Stimulated activated CD8-positive, alpha-beta memory T cell treated with anti-CD3 and anti-CD28 coated beads, Interleukin-2, amount 100 ng/mL, for 1 hour (primary cell): ENCODE measurements at places on chromosomes 5 and 9.

GRCh38 chr9:93820667-93821306 lies 134.4 kb downstream of the BARX1 start:
- DNase-seq, result no peak

DNA sequence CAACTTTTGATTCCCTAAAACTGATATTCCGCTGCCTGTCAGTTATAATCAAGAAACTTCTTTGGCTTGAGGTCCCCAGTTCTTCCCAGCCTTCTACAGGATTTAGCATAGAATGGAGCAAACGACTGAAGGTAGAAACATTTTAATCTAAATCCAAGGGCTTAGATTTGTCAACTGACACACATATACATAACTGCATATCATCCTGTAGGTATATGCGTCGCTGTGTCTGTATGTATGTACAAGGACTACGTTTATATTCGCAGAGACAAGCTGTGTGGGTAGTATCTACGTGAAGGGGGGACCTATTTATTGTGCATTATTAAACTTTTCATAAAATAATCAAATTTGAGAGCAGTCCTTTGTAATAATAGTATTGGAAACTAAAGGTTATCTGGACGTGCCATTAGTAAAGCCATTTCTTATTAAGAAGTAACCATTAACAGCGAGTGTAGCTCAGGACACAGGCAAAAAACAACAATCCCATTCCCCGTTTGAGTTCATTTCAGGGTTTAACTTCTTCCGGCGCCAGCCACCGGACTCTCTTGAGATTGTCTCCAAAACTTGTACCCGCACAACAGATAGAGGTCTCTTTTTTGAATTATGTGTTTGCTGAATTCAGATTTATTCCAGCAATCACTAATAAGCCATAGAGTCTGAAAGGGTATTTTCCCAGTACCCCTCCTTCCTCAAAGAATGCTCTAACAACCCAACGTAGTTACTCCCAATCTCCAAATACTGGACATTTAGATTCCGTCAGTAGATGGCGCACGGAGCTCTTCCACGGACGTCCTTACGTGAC lies 2.1 kb upstream of the MLLT3 start:
- peak; percentile 16 for DNase-seq

DNA sequence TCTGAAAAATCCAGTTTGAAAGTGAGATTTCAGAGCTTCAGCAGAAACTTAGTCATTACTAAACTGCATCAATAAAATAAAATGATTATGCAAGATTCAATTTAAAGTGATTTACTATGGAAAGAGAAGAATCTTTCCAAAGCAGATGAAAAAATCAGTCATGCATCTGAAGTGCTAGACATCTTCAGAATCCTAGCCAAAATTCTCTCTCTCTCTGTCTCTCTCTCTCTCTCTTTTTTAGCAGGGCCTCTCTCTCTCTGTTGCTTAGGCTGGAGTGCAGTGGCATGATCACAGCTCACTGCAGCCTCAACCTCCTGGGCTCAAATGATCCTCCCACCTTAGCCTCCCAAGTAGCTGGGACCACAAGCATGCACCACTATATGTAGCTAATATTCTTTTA lies 18.2 kb upstream of the UBLCP1 start:
- no peak for DNase-seq

- DNase-seq, result peak; percentile 22
Observed at GRCh38 chr9:105127863-105128220, 116.6 kb upstream of the SLC44A1 start.

- DNase-seq, result no peak
Observed at GRCh38 chr5:87526131-87526530, 113.4 kb upstream of the CCNH start.

DNA sequence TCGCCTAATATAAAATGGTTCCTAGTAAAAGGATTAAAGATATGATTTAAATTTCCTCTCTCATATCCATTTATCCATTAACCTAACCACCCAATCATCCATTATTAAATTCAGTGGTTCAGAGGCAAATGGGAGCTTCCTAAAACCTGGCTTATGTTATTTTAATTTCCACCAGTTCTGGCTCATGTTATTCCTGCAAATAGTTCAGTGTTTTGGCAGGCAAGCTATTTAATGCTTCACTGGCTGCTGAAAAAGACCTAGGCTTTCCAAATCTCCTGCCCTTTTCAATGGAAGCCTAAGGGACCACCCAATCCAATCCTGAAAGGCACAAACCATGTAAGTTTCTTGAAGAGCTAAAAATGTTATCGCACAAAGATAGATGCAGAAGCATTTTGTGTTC lies 52.3 kb downstream of the POC5 start:
- DNase-seq, result no peak

GRCh38 chr5:72170101-72170500 lies 62.8 kb downstream of the MAP1B start:
- DNase-seq, result no peak

DNA sequence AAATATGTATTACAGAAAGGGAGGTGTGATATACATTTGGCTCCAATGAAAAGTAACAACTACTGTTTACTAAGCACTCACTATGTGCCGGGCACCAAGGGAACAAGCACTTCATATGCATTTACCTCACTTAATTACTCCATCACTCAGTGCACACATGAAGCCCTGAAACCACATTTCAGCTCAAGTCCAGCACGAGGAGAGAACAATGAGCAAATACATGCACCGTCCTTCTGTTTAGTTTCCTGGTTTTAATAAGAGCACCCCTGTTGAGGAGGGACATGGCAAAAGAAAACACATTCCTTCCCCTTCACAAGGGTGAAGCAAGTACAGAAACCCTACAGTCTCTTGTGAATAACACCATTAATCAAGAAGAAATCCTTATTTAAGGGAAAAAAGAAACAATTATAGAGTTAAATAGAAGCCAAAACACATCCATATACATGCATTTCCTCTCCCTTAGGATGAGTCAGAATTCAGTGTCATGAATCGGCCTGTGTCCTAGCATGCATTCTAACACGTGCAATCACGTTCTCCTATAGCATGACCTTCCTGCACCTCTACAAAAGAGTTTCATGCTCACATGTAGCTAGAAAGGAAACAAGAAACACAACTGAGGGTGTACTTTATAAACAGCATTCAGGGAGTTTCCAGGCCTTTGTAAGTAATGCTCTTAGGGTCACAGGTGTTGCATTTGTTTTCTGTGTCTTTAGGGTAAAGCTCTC lies 411.6 kb downstream of the BNC2 start:
- DNase-seq, result no peak

GRCh38 chr9:136587145-136587943 lies 41.5 kb upstream of the NOTCH1 start:
- DNase-seq, result no peak

DNA sequence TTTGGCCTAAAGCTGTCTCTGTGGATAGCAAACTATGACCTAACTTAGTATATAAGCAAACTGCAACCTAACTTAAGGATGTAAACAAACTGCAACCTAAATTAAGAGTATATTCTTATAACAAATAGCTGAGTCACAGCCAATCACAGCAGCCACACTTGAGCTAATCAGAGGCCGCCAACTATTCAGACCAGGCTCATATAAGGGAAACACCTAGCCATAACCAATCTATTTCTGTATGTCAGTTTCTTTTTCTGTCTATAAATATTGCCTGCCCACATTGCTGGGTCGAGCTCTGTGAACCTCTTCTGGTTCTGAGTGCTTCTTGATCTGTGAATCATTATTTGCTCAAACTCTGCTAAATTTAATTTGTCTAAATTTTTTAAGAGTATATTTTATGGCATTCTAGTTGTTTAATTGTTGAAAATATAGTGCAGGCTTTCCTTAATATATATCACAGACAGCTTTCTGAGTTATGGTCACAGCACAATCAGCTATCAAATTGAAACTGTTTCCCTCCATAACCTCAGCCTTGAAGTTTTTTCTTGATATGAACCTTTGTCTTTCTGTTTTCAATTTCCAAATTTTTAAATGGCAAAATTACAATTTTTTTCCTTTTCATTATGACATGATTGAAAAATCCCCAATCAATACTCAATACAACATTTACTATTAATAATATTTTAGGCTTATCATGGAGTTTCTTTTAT lies 327.1 kb upstream of the NUDT12 start:
- DNase-seq, result no peak

- no peak for DNase-seq
Observed at GRCh38 chr5:180486636-180487149, 7.5 kb upstream of the CNOT6 start.

- no peak for DNase-seq
Observed at GRCh38 chr9:114086009-114086408, 7.9 kb upstream of the AMBP start.

DNA sequence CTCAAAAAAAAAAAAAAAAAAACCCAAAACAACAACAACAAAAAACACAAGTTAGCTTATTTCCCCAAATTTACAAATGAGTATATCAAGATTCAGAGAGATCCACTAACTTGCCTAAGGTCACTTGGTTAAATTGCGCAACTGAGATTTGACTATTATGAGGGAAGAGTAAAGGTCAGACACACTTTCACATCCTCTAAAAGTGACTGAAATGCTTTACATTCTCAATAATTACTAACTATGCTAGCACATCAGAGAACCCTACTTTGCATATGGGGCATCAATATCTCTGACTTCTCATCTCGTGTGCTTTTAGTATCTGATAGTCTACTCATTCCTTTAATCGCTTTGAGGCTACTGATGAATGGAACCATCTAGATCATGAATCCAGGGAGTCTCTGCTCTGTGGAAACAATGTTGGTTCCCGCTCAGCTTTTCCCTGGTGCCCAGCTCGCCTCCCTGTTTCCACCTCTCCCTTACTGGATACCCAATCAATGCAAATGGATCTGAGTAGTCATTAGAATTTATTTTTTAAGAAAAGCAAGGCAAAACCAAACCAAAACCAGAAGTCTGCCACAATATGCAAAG lies 182.1 kb upstream of the TRIM32 start:
- no peak for DNase-seq

DNA sequence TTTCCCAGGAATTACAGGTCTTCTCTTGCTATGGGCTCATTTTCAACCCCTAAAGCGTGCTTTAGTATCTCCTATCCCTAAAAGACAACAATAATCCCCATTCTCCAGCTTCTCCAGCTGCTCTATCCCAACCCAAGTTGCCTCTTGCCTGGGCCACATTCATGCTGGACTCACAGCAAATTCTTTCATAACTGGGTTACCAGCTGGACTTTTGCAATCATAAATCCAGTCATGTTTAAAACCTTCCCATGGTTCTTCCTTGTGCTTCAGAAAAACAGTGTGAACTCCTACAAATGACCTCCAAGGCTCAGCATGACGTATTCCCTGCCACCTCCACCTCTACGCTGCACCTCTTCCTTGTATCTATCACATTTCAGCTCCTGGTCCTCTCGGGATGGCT lies 346.9 kb downstream of the GADD45G start:
- no peak for DNase-seq

GRCh38 chr5:100493996-100494395 lies 41.2 kb upstream of the FAM174A start:
- DNase-seq, result no peak

- DNase-seq, result no peak
Observed at GRCh38 chr5:169988206-169988605, 7.9 kb upstream of the INSYN2B start.

GRCh38 chr5:1931604-1932231 lies 49.0 kb upstream of the IRX4 start:
- no peak for DNase-seq

DNA sequence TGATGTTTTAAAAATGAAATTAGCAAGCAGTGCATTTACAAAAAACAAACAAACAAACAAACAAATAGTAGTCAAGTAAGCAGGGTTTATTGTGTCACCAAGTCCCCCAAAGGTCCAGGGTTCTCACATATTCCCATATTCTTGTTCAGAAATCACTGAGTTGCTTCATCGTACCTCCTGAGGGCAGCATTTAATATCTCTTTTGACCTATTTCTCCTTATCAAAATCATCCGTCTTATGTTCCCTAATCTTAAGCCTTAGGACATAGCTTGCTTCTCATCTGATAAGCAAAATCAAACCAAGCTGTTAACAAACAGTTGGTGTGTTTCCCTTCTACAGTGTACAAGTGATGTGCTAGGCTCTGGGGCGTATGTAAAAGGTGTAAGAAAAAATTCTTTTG lies 109.5 kb upstream of the MAN2A1 start:
- DNase-seq, result no peak

GRCh38 chr5:75040973-75041372 lies 11.4 kb downstream of the GCNT4 start:
- DNase-seq, result no peak

GRCh38 chr9:79369676-79370075 lies 202.1 kb upstream of the TLE4 start:
- no peak for DNase-seq

DNA sequence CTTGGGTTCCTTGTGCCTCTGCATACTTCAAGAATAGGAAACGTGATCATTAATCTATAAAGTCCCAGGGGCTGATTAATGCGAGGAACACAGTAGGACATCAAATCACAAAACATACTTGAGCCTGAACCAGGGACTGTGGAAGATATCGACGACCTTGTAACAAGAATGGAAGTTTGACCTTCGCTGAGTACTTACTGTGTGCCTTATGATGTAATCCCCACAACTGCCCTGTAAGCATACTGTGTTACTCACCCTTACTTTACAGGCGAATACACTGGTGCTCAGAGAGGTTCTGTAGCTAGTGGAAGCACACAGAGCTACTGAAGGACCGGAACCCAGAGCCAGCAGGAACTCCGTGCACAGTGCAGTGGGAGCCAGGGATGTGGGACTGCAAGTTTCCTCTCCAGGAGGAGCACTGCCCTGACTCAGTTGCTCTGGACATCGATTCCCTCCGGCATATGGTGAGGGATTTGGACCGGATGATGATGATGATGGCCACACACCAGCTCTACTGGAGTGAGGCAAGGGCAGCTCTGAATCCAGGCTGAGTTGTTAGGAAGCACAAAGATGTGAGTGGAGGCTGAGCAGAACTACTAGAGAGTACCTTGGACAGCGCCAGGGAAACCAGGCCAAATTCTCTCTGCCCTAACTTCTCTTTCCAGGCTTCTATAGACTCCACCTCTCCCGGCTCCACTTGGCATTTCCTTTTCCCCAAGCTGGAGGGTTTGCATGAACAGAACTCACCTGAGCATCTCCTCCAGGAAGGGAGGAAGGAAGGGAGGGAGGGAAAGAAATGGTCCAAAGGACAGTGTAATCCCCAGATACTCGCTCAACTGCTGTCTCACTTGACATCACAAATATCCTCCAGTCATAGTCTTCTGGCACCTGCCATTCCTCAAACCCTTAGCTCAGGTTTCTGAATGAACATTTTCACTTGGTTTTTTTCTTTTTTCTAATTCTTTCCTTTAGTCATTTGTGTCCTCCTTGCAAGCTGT lies 1.5 kb upstream of the GABBR2 start:
- no peak for DNase-seq

- no peak for DNase-seq
Observed at GRCh38 chr5:18602402-18602801, 968.1 kb downstream of the TAF11L14 start.

GRCh38 chr5:133742431-133742988 lies 130.2 kb upstream of the FSTL4 start:
- no peak for DNase-seq

- DNase-seq, result no peak
Observed at GRCh38 chr5:125150041-125150669, 403.7 kb upstream of the ZNF608 start.

GRCh38 chr9:122812736-122813135 lies 12.8 kb downstream of the OR1K1 start:
- no peak for DNase-seq

GRCh38 chr9:70409280-70409679 lies 5.2 kb downstream of the KLF9 start:
- no peak for DNase-seq
